ENCODE measurements at places on chromosomes 11 and 22. TPM values are rescaled to one million over a fixed set of nuclear protein-coding genes. Genes with fewer than 3 reads are reported as not detected.
A peak's percentile ranks its signal among the peaks of the same experiment; 100 is the strongest.

DNA sequence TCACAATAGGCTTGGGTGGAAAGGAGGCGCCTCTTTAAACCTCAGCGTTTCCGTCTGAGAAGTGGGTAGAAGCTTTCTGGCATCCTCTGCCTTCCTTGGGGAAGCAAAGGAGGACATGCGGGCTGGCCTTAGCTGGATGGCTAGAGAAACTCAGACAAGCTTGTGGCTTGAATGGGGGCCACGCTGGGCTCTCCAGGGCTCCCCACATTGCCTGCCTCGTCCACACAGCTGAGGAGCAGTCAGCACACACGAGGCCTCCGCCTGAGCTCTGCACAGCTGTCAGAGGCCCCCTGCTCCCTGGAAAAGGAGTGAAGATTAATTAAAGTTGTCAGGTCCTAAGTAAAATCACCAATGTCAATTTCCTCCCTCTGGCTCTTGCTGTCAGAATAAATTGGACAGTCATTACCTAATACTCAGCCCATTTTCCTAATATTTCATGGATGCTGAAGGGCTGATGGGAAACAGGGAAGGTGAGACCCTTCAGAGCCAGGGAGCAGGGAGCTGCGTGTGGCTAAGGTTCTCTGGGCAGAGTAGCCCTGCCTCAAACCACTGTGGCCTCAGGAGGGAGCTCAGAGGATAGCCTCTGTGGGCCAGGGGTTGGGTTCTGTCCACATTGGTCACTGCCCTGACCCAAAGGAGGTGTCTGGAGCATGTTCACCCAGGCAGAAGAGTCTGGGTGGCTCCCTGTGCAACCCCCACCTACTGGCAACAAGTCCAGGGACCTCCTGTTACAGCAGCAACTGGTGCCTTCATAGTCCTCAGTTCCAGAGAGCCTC lies 118.3 kb upstream of the CD82 start:
- H3K27ac ChIP-seq = no peak overlapping the region
- no peak overlapping the region for H3K4me3 ChIP-seq
- H3K4me1 ChIP-seq = no peaks in the 10 kb centered on the region
- no peaks in the 10 kb centered on the region for H3K27me3 ChIP-seq
- no peak for DNase-seq

- peaks cover 8% of the 10 kb centered on the region for H3K36me3 ChIP-seq
- H3K4me3 ChIP-seq = peak overlapping the region; percentile 96
- H3K27me3 ChIP-seq = no peaks in the 10 kb centered on the region
- no peak for DNase-seq
- H3K27ac ChIP-seq = peak overlapping the region; percentile 100
These were observed 482 bp downstream of the DDX17 start for GRCh38 chr22:38505541-38506117.

GRCh38 chr11:68929706-68930570 lies 26.2 kb downstream of the IGHMBP2 start:
- H3K4me3 ChIP-seq = no peak overlapping the region
- peaks cover 16% of the 10 kb centered on the region for H3K4me1 ChIP-seq
- no peak for DNase-seq
- no peaks in the 10 kb centered on the region for H3K27me3 ChIP-seq

DNA sequence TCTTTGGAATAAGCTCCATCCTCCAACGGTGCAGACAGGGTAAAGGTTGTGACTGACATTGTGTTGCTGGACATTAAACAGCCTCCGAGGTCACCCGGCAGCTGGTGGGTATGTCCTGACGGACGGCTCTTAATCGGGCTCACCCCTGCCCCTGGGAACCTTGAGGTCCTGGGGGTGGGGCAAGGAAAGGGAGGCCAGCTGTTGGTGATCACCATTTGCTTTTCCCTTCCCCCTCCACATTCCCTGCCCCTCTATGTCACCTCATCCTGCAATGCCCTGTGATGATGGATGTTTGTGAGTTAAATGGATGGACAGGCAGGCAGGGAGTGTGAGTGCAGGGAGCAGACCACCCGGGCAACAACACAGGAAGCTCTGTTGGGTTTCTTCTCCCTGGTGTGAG lies 26.3 kb downstream of the APLNR start:
- H3K36me3 ChIP-seq = no peaks in the 10 kb centered on the region
- no peak overlapping the region for H3K4me3 ChIP-seq
- H3K27ac ChIP-seq = no peak overlapping the region
- no peaks in the 10 kb centered on the region for H3K27me3 ChIP-seq
- no peaks in the 10 kb centered on the region for H3K4me1 ChIP-seq

GRCh38 chr22:36197514-36198146 lies 4.0 kb downstream of the APOL4 start:
- peak; percentile 61 for DNase-seq
- no peak overlapping the region for H3K4me3 ChIP-seq
- H3K27me3 ChIP-seq = no peaks in the 10 kb centered on the region

KREMEN1 gene
- 10.7 TPM for total RNA-seq

Data from ascending aorta (tissue), 2 donors.